ENCODE measurements at places on chromosomes 5 and 9. TPM values are rescaled to one million over a fixed set of nuclear protein-coding genes. Genes with fewer than 3 reads are reported as not detected.

DNA sequence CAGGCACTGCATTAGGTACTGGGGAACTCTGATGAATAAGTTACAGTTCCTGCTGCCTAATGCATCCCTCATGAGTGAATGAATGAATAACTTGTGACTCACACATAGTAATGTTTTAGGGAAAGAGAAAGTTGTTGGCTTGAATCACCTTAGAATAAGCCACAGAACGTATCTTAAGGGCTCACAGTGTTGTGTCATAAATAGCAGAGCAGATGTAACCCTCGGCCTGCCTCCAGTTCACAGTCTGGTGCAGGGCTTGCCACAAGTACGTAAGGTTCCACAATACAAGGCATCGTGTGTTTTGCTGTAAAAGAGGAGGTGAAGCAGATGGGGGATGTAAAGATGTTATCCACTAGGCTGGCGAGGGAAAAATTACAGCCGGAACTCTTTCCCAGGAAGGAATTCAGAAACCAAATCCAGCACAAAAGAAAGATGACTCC is 218.7 kb downstream of the TRPM3 start:
- DNase-seq = peak; percentile 97

DNA sequence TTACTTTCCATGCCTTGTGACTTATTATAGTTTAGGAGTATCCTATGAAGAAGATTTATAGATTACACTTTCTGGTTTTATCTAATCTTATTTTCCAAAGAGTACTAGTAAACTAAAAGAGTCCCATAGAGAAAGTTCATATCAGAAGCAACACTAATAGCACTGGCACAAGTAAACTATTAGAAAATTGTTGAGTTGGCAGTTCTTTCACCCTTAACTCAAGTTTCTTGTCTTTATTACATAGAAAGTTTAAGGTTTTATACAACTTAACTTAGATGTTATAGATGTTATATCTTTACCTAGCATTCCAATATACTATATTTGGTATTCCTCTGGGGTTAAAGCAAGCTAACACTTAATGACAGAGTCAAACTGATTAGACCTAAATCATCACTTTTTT is 437.8 kb upstream of the ARRDC3 start:
- no peak for DNase-seq

- DNase-seq = peak; percentile 60
Observed at GRCh38 chr5:17411436-17412402, 86.3 kb upstream of the TAF11L2 start.

DNA sequence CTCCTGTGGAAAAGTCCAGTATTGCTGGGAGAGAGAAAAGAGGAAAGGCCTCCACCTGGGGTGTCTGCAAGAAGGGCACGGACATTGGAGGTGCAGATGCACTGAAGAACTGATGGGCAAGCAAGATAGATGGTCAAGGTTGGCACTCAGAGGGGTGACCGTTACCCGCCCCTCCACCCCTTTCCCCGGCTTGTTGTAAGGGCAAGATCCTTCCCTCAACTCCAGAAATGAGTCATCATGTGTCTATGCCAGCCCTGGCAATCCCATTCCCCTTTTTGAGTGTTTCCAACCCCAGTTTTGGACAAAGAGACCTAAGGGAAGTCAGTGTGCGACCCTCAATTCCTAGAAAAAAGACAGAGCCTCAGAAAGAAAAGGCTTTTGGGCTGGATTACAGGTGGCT is 34.9 kb upstream of the ATP6V1G1 start:
- DNase-seq = peak; percentile 32

The ANKRD33B gene
- under 0.01 TPM for total RNA-seq

The WDR38 gene
- total RNA-seq = not detected

The SGTB gene
- 47.9 TPM for total RNA-seq

The POLR1E gene
- 28.3 TPM for total RNA-seq
